Kasumi-1 (cell line): ENCODE measurements at places on chromosomes 3 and 15.

- DNase-seq: no peak
Measured at GRCh38 chr3:14906355-14906971, 40.9 kb upstream of the NR2C2 start.

DNA sequence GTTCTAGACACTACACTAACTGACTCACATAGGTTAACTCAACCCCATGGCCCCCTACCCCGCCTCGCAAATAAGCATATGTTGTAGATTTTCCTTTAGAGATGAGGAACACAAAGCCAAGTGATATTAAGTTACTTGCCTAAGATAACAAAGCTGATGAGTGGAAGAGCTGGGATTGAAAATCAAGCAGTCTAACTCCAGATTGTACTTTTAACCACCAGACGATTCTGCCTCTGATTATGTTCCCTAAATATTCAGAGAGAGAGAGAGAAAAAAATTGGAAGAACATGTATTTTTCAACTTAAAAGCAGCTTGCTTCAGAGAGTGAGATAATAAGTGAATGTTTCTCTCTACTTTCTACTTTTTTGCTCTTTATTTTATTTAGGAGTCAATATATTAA is 66.9 kb upstream of the THBS1 start:
- DNase-seq: no peak

DNA sequence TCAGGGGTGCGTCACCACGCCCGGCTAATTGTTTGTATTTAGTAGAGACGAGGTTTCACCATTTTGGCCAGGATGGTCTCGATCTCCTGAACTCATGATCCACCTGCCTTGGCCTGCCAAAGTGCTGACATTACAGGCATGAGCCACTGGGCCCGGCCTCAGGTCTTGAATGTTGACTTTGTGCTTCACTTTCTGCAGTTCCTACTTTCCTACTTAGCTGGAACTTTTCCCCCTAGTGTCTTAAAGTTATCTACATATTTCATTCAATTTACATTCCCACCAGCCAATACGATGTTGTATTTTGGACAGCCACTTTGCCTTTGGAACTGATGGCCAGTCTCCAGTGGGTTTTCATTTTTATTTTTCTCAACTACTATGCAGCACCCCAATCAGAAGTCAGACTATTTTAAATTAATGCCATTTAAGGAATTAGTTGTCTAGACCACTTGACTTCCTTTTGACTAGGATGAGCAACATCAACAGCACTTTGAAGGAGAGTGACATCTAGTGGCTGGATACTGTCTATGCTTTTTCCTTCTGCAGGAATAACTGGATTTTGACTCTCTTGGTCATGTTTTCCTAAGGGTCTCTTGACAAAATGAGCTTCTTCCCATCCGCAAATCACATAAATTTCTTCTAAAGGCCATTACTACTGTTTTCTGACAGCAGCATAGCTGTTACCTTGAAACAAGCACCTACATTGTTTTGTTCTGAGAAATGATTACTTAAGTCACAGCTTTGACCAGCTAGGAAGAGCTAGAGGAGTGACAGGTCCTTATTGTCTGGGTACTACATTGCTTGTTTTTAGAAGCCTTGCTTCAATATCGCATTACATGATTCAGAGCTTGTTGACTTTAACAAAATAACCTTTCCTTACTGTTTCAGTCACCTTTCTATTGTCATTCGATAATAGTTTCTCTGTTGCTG is 140.2 kb downstream of the ITPR1 start:
- DNase-seq: peak; percentile 94

GRCh38 chr3:196947136-196947859 is 5.0 kb upstream of the NCBP2 start:
- no peak for DNase-seq

- no peak for DNase-seq
Measured at GRCh38 chr3:128301186-128302023, 148.1 kb downstream of the EEFSEC start.

DNA sequence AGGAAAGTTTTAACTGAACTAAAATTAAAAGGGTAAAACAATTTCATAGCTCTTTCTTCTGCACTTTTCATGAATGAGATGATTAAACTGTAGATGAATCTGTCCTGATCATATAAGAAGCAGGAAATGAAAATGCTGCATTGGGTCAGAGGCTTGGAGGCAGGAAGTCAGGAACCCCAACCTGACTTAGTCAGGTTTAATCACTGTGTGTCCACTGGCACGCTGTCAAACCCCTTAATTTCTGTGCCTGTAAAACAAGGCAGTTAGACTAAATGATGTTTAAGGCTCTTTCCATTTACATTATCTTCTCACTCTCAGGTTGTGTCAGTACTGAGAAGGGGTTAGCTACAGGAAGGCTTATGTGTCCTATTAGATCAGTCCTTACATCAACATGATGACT is 193.3 kb upstream of the TTC14 start:
- DNase-seq: no peak
